T-cell (primary cell): ENCODE measurements at places on chromosomes 5 and 9.

- H3K4me3 ChIP-seq = no peak overlapping the region
- no peaks in the 10 kb centered on the region for H3K4me1 ChIP-seq
- H3K27ac ChIP-seq = no peak overlapping the region
- H3K36me3 ChIP-seq = no peaks in the 10 kb centered on the region
- DNase-seq = no peak
Measured at GRCh38 chr5:4197151-4197550, 601.5 kb downstream of the IRX1 start.

GRCh38 chr9:13939701-13940490 is 374.0 kb downstream of the NFIB start:
- H3K4me1 ChIP-seq = no peaks in the 10 kb centered on the region
- H3K27ac ChIP-seq = no peak overlapping the region
- DNase-seq = no peak
- H3K27me3 ChIP-seq = no peaks in the 10 kb centered on the region

GRCh38 chr5:39452846-39453245 is 28.1 kb upstream of the DAB2 start:
- no peaks in the 10 kb centered on the region for H3K27me3 ChIP-seq
- DNase-seq = no peak
- H3K36me3 ChIP-seq = no peaks in the 10 kb centered on the region
- H3K27ac ChIP-seq = no peak overlapping the region
- H3K4me3 ChIP-seq = no peak overlapping the region

GRCh38 chr9:84697509-84698114 is 28.1 kb downstream of the NTRK2 start:
- H3K36me3 ChIP-seq = no peaks in the 10 kb centered on the region
- no peaks in the 10 kb centered on the region for H3K4me1 ChIP-seq
- no peak for DNase-seq
- no peaks in the 10 kb centered on the region for H3K27me3 ChIP-seq
- no peak overlapping the region for H3K27ac ChIP-seq

GRCh38 chr9:121699571-121700164 is 48.2 kb downstream of the DAB2IP start:
- H3K27me3 ChIP-seq = peaks cover 54% of the 10 kb centered on the region
- H3K36me3 ChIP-seq = no peaks in the 10 kb centered on the region
- no peak for DNase-seq
- peaks cover 24% of the 10 kb centered on the region for H3K4me1 ChIP-seq
- H3K27ac ChIP-seq = no peak overlapping the region

DNA sequence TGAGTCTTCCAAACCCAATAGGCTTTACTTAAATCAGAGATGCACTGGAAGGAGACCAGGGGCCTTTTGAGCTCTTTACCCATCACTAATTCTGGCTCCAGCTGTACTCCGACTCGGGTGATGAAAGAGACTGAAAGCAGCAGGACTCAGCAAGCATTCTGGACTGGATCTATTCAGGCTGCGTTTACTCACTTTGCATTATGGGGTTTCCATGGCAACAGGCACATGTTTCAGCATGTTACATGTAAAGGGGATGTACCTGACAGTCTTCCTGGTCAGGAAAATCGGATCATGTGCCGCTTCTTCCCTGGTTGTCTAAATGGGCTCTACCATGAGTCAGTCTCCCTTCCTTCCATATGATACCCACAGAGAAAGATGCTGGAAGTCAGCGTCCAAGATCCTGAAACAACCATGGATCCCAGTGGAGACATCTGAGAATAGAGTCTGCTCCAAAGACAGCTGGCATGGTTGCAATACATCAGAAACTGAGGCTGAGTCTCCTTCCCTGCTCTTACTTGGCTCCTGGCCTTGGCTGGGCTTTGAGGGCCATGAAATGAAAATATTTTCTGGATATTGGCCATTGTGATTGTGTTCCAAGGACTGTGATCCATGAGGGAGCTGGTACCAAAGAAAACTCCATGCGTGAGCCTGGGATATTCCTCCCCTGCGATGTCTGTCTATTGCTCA is 102.5 kb upstream of the TNC start:
- DNase-seq = no peak
- H3K36me3 ChIP-seq = no peaks in the 10 kb centered on the region
- no peak overlapping the region for H3K27ac ChIP-seq
- no peak overlapping the region for H3K4me3 ChIP-seq

- peaks cover 13% of the 10 kb centered on the region for H3K27me3 ChIP-seq
- no peak overlapping the region for H3K4me3 ChIP-seq
- H3K4me1 ChIP-seq = peaks cover 23% of the 10 kb centered on the region
- H3K36me3 ChIP-seq = no peaks in the 10 kb centered on the region
Measured at GRCh38 chr5:135041726-135042125, 7.7 kb upstream of the PITX1 start.

GRCh38 chr5:83493644-83494043 is 22.1 kb downstream of the VCAN start:
- no peaks in the 10 kb centered on the region for H3K36me3 ChIP-seq
- H3K27me3 ChIP-seq = peaks cover 4% of the 10 kb centered on the region
- H3K4me3 ChIP-seq = no peak overlapping the region
- no peak overlapping the region for H3K27ac ChIP-seq
- H3K4me1 ChIP-seq = no peaks in the 10 kb centered on the region
- no peak for DNase-seq
